ENCODE measurements at places on chromosomes 1 and 21. TPM values are rescaled to one million over a fixed set of nuclear protein-coding genes. Genes with fewer than 3 reads are reported as not detected.

The DPT gene
- 19.5 TPM for total RNA-seq

The ZNF593OS gene
- total RNA-seq, result not detected

GRCh38 chr1:194233069-194233468, 1046.7 kb upstream of the B3GALT2 start:
- DNase-seq, result no peak

GRCh38 chr1:84156210-84156621, 12.1 kb downstream of the PRKACB start:
- no peak for DNase-seq

Measured in upper lobe of left lung (tissue), 6 donors.